Iris pigment epithelial cell (primary cell): ENCODE measurements at places on chromosomes 5 and 9.

GRCh38 chr5:79507251-79508205 lies 6.4 kb downstream of the HOMER1 start:
- DNase-seq: no peak

GRCh38 chr5:74311961-74312360 lies 328.6 kb downstream of the ENC1 start:
- no peak for DNase-seq

GRCh38 chr5:179227229-179227579 lies 118.1 kb downstream of the ADAMTS2 start:
- DNase-seq: no peak

- DNase-seq: no peak
Observed at GRCh38 chr9:3903273-3903672, 377.5 kb upstream of the RFX3 start.

DNA sequence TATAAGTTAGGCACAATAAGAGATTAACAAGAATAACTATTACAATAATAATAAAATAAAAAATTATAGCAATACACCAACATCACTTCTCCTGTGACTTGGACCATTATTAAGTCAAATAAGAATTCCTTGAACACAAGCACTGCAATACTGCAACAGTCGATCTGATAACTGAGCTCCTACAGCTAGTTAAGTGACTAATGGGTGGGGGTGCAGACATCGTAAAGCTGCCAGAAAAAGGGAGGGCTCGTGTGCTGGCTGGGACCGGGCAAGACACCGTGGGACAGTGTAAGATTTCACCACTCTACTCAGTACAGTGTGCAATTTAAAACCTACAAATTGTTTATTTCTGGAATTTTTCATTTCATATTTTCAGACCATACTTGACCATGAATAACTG lies 78.8 kb downstream of the SNX24 start:
- DNase-seq: peak; percentile 48

GRCh38 chr5:154989626-154990025 lies 23.9 kb upstream of the KIF4B start:
- DNase-seq: no peak

GRCh38 chr9:10387282-10387681 lies 225.5 kb downstream of the PTPRD start:
- no peak for DNase-seq

- DNase-seq: no peak
Observed at GRCh38 chr9:127262602-127263001, 2.0 kb upstream of the GARNL3 start.

GRCh38 chr5:73170522-73170921 lies 2.5 kb upstream of the TMEM174 start:
- peak; percentile 23 for DNase-seq

- peak; percentile 88 for DNase-seq
Observed at GRCh38 chr5:129670957-129671500, 76.9 kb upstream of the MINAR2 start.

GRCh38 chr5:163276466-163276865 lies 160.9 kb upstream of the CCNG1 start:
- no peak for DNase-seq

DNA sequence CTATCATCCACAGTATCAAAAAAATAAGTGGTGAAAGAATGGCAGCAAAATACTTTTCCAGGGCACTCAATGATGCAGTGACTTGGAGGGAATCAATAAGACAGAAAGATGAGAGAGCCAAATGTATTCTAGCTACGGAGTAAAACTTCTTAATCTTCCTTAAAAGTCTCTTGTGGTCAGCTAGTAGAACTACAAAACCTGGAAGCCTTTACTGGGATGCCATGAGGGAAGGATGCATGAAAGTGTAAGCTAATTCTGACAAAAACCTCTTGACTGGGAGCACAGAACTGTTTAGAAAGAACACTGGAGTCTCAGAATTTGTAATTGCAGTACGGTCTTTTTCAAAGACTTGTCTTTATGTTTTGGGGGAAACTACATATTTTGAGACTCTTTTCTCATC lies 432.8 kb upstream of the PTPRD start:
- DNase-seq: no peak

DNA sequence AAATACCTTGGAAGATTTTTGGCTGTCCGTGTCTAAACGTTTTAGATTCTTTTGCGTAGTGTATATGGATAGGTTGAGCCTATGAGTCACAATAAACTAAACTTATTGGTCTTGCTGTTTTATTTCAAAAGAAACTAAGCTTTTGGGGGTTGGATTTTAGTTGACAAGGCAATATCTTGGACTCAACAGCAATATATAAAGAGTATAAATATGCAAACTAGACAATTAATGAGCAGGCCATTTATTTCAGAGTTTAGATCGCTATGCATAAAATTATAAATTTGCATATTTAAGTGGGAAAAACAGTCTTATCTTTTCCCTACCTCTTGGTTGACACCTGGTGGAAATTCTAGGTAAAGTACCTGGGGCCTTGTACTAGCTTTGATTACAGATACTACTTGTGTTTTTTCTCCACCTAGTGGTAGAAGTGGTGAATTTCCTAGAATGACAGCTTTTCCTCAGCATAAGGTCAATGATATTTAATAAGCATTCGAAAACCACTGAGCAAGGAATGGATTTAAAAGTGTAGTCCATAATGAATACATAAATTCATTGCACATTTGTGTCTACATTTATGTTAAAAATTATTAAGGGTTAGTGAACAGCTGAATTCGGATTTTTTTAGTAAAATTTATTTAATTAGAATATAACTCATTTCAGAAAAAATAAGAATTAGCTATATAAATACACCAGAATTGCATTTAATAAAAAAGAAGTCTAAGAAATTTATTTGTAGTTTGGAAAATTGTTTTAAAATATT lies 1.7 kb upstream of the ARRDC3 start:
- DNase-seq: peak; percentile 89

DNA sequence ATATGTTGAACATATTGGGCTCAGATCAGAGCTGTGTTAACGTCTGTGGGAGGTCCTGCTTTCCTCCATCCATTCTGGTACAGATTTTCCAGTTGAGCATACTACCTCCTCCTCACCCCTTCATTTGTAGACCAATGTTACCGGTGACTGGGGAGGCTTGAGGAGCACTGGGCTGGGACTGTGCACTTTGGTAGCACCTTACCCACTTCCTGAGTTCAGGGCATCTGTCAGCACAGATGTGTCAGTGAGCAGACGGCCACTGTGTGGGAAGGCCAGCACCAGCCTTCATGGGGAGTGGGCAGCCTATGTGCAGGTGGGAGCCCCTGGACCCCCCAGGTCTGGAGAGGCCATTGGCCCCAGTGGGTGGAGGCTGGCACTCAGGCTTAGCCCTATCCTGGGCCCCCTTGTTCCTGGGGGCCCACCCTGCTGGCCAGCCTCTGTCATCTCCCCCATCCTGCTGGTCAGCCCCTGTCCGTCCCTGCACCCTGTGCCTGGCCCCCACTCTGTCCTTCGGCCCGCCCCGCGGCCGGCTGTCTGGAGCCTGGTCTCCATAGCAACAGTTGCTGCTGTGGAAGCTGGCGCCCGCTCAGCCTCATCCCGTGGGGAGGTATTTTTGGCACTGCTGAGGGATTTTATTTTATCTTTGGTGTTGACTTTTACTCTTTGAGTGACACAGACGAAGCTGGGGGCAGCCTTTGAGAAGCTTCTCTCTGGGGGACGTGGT lies 21.3 kb downstream of the WNK2 start:
- no peak for DNase-seq

DNA sequence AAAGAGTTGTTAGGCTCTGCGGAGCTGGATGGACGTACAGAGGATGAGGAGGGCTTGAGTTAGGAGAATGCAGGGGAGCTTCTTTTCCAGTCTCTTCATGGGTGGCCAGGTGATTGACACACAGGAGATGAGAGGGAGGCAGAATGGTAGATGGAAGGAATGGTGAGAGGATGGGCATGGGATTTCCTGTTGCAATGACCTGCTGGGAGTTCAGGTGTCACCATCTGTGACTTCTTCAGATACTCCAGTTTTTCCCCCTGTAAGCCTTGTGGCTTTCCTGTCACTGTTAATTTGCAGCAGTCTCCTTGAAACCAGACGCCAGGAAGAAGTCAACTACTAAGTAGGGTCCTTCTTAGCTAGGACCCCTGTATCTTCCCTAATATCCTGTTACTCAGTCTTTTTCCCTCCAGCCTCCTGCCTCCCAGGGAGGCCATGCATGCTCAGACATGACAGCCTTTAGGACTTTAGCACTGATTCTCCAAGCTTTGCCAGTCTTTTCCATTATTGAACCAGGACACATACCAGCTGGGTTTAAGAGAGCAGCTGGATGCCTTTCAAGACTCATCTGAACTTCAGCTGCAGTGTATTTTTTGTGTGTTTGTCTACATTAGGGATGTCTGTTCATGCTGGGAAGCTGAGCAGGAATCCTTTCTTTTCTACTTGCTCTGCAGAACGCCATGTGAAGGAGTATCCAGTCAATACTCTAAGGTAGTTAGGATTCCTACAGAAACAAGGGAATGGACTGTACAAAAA lies 67.2 kb upstream of the CD180 start:
- DNase-seq: no peak

- peak; percentile 78 for DNase-seq
Observed at GRCh38 chr9:77433675-77434445, 214.3 kb downstream of the GNA14 start.

DNA sequence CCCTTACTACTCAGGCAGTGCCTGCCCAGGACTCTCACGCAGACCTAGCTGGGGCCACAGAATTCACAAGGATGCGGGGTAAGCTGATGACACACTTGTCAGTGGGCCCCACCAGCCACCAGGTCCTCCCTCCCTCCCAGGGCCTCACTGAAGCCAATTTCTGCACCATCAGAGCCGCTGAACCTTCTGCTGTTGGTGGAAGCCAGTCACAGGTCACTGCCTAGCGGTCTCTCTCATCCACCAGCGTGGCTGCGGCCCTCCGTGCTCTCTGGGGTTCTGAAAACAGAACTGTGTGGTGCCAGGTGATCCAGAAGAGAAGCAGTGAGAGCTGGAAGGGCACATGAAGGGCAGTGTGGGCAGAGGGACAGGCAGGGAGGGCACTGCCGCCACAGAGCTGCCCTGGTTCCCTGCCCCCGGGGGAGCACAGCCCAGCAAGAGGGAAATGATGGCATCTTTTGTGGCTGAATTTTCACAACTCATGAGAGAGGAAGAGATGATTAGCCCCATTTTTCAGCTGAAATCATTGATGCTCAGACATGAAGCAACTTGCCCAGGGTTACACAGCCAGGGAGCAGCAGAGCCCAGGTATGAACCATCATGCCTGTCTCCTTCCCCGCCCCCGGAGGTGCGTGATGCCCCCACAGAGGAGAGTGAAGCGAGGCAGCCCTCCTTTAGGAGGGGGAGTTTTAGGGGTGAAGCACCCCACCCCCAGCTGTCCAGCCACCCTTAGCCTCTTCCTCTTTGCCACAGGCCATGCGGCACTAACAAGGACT lies 41.4 kb upstream of the CPLX2 start:
- DNase-seq: no peak

DNA sequence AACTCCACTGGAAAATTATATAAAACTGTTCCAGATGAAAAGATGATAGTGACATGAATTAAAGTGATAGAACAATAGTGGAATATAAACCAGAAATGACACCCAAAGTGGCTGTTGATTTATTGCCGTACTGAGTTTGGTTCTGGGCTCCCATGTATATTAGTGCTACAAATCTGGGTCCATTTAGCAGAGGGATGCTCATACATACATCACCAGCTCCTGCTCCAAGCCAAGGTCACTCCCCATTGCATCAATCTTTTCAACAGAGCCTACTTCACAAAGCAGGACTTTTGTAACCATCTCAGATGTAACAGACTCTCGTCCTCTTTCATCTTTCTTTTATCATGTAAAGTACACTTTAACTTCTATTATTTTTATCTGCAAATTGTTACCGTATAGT lies 208.6 kb downstream of the GAPVD1 start:
- DNase-seq: no peak

DNA sequence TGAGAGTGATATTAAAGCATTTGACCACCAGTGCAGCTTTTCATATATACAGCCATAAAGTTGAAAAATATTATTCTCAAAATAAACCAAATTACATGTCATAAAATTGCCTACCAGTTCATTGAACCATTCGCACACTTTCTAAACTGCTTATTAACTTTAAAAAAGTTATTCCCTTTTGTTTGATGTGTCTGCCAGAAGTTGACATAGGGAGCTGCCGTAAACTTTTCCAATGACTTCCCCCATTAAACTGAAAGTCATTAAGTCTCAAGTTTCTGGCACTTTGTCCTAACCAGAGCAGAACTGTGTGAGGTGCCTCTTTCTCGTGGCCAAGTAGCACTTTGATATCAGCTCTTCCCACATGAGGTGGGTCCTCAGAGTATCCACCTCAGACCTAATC lies 582.0 kb upstream of the DMAC1 start:
- DNase-seq: no peak

- DNase-seq: peak; percentile 90
Observed at GRCh38 chr9:124286292-124286931, 28.7 kb downstream of the NEK6 start.

- peak; percentile 85 for DNase-seq
Observed at GRCh38 chr5:147481874-147482705, 27.8 kb downstream of the DPYSL3 start.

DNA sequence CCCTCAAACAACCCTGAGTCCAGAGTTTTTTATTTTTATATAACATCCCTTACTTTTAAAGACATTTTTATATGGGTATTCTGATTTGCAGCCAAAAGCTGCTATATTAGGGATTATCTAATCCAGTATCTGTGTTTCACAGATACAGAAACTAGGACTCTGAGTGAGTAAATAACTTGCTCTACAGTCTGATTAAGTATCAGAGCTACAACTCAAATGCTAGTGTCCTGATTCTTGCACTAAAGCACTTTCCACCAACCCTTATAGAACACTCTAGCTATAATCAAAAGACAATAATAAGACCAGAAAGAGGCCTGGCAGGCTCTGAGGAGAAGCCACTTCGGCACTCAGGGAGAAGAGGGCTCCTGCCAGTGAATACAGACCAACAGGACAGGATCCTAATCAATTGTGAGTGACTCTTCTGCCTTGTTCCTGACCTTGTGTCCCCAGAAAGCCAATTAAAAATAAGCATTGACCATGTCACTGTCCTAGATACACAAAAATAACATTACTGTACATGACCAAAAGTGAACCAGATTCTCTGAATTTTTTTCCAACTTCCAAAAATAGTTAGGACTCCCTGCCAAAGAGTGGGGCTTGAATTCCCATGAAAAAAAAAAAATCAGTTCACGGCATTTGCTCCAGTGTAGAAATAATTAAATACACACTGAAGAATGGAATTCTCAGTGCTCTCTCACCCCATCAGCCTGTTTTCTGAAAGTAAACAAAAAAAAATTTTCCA lies 63.6 kb upstream of the MAP3K1 start:
- DNase-seq: no peak
